ENCODE measurements at places on chromosomes 11 and 22.
A peak's percentile ranks its signal among the peaks of the same experiment; 100 is the strongest.

DNA sequence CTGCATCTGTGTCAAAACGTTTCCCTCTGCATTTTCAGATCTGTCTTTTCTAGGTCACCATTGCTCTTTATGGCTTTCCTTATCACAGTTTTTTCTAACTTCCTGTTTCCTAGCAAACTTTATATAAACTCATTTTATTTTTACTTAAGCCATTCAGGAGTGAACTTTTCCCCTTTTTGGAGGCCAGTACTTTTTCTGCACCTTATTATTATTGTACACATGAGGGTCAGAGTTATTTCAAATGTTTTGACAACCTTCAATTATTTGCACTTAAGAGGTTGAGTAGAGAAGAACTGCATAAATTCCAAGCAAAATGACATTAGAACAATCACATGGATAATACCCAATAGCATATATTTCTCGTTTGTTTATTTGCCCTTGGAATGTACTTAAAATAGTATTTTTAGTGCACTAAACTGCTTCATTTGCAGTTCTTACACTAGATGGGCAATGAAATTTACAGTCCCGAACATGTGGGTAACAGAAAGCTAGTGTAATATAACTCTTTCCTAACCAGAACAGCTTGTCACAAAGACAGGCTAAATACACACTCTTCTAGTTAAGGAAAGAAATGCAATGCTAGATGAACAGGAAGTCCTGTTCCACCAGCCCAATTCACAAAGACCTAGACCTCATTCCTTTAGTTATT, 79.5 kb downstream of the UBASH3B start:
- no peak for DNase-seq

- DNase-seq = no peak
These were observed 48.7 kb downstream of the PTPRJ start for GRCh38 chr11:48028914-48029680.

- no peak for DNase-seq
These were observed 1538.9 kb upstream of the RAG2 start for GRCh38 chr11:38136887-38137286.

GRCh38 chr11:17383461-17383860, 5.0 kb downstream of the KCNJ11 start:
- no peak for DNase-seq

DNA sequence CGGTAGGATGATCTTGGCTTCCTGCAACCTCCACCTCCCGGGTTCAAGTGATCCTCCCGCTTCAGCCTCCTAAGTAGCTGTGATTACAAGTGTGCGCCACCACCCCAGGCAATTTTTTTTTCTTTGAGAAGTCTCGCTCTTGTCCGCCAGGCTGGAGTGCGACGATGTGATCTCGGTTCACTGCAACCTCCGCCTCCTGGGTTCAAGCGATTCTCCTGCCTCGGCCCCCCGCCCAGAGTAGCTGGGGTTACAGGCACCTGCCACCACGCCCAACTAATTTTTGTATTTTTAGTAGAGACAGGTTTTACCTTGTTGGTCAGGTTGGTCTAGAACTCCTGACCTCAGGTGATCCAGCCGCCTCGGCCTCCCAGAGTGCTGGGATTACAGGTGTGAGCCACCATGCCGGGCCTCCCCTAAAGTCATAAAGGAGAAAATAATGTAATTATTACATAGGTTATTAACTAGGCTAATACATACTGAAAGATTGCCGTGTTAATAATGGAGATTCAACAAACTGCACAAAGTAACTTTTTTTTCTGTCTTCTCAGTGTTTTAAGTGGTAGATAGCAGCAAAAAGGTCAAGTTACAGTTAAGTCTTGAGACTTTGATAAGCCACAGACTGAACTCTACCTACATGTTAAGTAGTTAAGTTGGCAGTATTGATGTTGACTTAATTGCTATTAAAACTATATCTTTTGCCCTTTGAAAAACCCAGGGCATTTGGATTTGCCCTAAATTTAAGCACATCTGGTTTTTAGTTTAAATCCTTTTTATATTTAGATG, 3.9 kb downstream of the CAPRIN1 start:
- DNase-seq = no peak

DNA sequence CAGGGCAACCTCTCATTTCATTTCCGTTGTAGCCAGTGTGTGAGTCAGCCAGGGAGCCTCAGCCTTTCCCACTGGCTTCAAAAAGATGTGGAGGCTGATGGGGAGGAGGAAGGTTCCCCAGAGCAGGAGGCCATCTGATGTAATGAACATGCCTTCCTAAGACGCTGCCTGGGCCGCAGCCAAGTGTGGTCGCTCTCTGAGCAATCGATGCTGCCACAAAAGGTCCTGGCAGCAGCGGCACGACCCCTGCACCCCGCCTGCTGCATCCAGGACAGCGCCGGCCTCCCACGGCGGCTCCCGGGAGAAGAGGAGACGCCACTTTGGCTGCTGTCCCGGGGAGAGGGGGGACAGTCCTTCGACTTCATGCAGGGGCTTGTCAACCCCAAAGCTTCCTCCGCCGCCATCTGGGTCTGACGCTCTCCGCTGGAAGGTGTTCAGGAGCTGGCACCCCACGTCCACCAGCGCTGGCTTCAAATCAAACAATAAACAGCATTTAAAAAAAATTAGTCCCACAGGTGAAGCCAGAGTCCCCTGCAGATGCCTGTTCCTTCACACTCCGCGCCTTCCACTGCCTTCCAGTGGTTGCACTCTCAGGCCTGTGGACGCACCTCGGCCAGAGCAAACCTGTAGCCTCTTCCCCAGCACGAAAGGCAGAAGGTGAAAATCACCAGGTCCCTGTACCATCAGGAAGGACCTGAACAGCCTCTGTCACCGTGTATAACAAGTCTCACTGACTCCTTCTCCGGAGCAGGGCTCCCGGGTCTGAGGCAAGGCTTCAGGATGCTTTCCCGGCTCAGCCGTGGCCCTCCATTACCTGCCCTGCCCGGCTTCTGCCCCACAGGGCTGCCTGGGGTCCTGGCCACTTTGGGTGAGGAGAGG, 930.7 kb downstream of the BRD1 start:
- DNase-seq = no peak

DNA sequence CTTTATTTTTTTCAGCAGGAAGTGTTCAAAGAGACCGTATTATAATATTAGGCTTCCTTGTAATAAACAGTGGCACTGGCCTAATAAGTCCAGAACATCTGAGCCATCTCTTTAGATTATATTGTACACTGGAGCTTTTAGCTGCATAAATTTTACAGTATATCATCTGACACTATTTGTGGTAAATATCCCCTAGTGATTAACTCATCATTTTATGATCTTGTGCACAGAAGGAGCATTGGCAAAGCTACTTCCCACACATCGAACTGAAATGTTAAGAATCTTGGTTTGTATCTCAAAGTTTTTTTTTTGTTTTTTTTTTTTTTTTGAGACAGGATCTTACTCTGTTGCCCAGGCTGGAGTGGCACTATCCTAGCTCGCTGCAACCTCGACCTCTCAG, 162.7 kb downstream of the HIPK3 start:
- DNase-seq = no peak

DNA sequence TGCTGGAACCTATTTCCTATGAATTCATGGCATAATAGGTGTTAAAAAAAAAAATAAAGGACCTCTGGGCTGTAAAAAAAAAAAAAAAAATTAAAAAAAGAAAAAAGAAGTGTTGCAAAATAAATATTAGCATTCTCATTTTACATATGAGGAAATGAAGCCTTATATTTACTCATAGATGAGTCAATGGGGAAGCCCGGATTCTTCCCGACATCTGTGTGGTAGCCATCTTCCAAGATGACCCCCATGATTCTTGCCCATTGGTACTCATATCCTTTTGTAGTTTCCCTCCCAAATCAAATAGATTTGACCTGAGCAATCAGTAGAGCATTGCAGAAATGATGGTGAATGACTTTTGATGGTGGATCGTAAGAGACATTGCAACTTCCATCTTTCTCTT, 3.0 kb upstream of the SWAP70 start:
- no peak for DNase-seq

DNA sequence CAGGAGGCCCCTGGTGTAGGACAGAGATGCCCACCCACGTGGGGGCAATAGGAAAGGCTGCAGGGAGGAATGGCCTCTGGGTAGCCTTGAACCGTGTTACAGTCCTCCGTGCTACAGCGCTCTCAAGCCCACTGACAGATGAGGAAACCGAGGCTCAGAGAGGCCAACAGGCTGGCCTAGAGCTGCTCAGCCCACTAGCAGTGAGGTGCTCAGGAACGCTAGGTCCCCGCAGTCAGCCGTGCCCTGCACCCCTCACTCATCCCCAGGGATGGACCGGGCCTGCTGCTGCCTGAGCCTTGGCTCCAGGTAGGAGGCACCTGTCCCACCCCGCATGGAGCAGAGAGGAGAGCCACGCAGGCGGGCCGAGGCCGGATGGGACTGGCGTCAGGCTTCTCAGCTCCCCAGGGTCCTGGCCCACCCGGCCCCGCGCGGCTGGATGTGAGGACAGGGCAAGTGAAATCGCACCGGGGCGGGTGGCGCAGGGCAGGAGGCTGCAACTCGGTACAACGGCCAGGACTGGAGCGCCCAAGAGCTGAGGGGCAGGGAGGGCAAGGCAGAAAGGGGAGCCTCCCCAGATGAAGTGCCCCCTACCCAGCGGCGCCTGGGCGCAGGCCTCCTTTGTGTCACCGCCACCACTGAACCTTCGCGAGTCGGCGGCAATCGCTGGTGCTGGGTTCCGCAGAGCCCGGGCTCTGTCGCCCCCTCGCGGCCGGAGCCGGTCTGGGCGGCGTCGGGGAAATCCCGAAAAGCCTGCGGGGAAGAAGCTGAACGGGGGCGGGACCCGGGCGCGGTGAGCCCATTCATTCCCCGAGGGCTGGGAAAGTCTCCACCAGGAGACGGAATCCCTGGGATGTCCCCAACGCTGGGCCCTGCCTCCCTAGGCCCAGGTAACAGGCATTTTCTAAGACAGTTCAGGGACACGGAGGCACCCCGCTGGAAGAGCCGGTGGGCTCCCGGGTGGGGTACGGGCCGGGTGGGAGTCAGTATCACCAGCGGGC, 8.4 kb upstream of the SLC2A11 start:
- peak; percentile 89 for DNase-seq

DNA sequence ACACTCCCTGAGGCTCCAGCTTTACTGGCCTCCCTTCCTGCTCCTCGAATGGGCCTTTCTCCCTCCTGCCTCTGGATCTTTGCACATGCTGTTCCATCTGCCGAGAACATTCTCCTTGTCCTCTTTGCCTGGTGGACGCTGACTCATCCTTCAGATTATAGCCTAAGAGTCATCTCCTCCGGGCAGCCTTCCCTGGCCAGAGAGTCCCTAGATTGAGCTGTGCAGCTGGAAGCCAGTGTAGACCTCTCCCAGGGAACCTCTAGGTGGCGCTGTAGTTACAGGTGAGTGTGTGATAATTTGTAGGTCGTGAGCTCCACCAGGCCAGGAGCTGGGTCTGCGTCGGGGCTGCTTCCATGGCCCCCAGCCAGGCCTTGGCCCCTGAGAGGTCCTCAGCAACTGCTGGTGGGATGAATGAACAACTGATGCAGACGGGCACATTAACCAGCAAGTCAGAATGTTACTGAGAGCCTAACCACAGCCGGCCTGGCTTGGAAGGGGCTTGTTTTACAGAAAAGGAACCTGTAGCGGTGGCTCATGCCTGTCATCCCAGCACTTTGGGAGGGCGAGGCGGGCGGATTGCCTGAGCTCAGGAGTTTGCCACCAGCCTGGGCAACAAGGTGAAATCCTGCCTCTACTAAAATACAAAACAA, 8.7 kb downstream of the PNPLA5 start:
- DNase-seq = no peak

DNA sequence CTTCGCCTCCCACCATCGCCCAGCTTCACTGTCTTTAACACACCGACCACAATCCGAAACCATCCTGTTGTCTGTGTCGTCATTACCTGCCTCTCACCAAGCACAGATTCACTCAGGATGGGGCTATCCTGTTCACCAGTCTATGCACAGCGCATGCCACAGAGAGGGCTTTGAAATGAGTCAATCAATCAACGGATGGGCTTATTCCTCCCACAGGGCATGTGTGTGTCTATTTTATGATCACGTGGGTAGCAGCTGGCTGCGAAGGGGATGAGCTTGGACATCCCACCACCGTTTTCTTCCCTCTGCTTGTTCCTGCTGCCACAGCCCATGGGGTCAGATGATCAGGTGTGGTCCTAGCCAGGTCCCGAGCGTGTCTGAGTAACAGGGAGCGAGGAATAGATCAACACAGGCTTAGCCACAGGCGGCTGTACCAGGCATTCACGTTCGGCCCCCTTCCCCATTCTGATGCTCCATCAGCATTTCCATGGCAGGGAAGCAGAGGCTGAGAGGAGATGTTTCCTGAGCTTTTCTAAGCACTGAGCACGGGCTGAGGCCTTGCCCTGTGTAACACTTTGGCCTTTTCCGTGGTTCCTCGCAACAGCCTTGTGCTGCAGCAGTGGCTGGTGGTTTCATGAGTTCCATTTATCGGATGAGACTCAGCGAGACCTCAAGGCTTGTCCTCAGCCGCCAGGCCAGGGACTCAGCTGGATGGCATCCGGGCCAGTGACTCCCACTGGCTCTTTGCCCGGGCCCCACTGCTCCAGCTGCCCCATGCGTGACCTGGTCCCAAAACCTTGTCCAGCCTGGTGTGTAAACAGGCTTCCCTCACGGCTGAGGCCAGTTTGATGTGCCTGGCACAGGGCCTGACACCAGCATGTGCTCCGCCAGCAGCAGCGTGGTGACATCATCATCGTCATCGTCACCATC, 48.1 kb upstream of the FGF3 start:
- no peak for DNase-seq

GRCh38 chr11:27186580-27186979, 146.0 kb downstream of the BBOX1 start:
- DNase-seq = no peak

- DNase-seq = peak; percentile 70
These were observed 41.1 kb downstream of the DIXDC1 start for GRCh38 chr11:111978028-111978771.

GRCh38 chr11:64373598-64373974, 14.6 kb downstream of the RPS6KA4 start:
- no peak for DNase-seq

GRCh38 chr11:10534316-10534715, 6.7 kb downstream of the RNF141 start:
- no peak for DNase-seq

GRCh38 chr22:35411102-35411501, 11.2 kb downstream of the MCM5 start:
- DNase-seq = no peak

DNA sequence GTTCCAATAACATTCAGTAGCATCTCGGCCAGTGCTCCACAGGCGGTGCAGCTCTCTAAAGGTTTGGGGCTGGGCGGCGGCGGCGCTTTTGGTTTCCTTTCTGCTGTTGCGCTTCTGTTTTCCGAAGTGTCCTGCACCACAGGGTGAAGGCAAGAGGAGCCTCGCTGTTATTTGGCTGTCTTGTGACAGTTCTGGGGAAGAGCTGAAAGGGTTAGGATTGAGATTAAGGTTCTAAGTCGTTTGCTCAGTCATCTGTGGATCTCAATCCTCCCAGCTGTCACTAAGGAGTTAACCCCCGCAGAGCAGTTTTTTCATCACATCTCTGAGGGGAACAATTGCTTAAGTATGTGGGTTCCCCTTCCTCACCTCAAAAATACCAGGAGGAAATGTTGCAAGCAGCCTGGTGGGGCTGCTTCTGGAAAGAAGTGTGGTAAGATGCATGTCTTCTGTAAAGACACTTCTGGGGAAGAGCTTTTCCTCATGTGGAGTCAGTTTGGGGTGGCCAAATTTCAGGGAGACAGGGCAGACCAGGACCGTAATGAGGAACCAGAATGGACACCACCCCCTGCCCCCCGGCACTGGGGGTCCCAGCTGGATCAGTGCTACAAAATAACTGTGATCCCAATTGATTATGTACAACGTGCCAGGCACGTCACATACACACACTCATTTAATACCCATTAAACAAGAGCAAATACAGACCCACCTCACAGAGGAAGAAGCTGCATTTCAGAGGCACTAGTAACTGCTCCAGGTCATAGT, 14.2 kb downstream of the TMEM121B start:
- no peak for DNase-seq

GRCh38 chr22:39176143-39176713, 23.7 kb upstream of the CBX7 start:
- peak; percentile 59 for DNase-seq

Data from muscle of back (tissue), 13 donors.